Activated CD8-positive, alpha-beta T cell treated with anti-CD3 and anti-CD28 coated beads for 36 hours (primary cell): ENCODE measurements at places on chromosomes 2 and 18. TPM values are rescaled to one million over a fixed set of nuclear protein-coding genes. Genes with fewer than 3 reads are reported as not detected.

The RGPD4 gene
- 0.07 TPM for total RNA-seq

The EPC2 gene
- 20.0 TPM for total RNA-seq

GRCh38 chr2:200593905-200594304 is 8.1 kb downstream of the AOX1 start:
- no peak for DNase-seq

- DNase-seq, result no peak
These were observed 582.6 kb downstream of the NRXN1 start for GRCh38 chr2:50449306-50449705.

GRCh38 chr2:20168048-20168726 is 56.7 kb downstream of the SDC1 start:
- no peak for DNase-seq

The RAB17 gene
- total RNA-seq, result 0.69 TPM

The PCGF1 gene
- total RNA-seq, result 21.1 TPM

The MYO5B gene
- 0.09 TPM for total RNA-seq

DNA sequence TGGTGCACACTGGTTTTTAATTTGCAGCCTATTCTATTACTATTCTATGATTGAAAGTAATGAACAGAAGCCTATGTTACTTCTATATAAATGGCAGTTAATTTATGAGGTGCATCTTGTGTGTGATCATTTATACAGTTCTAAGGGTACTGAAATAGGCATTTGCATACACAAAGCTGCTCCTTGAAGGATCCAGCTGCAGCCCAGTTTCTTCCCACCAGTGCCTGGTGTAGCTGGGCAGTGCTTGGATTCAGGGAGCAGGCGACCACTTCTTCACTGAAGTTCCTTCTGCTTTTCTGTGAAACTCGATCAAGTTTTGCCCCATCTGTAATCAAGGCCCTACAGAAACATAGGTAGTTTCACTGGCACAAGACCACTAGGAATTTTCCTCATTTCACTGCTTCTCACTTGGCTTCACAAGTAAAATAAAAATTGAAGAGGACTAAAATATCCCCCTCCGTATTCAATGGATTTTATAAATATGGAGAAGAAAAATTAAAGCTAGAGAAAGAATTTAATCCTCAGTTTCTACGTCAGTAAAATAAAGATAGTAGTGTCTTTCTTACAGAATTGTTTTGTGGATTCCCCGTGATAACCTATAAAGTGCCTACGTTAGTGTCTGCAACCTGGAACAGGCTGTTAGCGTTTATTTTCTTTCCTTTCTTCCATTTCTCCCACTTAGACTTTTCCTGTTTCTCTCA is 1.7 kb upstream of the LPIN2 start:
- no peak for DNase-seq

The TEKT4 gene
- not detected for total RNA-seq

DNA sequence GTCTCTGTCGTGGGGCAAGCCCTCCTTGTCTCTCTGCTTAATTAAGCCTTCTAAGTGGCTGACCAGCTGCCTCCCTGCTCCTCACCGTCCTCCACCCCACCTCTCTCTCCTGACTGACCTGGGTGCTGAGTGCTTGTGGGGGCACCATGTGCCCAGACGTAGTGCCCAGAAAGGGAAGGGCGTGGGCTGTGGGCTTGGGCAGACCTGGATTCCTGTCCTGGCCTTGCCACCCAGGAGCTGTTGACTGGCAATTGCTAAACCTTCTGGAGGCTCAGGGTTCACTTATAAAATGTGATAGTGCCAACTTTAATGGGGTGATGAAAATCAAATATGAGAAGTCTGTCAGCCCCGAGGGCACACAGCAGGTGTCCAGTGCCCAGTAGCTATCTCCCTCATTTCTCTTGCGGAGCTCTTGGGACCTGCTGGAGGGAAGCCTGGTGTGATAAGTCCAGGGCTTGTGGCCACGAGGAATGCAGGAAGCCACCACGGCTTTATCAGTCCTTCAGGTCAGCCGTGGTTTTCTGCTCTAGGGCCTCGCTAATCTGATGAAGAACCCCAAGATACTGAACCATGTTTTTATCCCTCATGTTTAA is 22.0 kb upstream of the INHBB start:
- DNase-seq, result no peak

- no peak for DNase-seq
These were observed 73.5 kb downstream of the MYO1B start for GRCh38 chr2:191318729-191319078.

DNA sequence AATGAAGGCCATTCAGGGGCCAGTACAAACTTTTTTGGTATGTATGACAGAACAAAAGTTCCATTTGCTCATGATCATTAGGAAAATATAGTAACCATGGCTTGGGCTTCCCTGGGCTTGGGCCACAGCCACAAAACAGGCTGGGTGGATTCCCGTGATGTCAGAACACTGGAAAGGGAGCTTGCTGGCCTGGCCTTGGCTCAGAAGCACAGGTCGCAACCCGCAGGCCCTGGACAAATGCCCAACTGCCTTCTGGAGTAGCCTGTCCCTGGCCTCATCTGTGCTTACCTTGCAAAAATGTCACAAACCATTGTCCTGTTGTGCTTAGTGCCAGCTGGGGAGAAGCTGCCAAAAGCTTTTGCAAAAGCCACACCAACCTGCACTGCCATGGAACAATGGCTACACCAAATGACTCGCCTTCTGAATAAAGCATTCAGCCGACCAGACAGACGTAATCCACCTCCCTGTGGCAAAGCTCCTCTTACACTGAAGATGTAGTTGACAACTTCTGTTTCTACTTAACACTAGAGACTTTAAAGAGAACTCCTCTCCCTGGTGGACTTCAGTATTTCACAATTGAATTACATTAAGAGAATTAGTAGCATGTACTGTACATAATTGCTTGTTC is 125.5 kb downstream of the ANKRD44 start:
- no peak for DNase-seq

The FOXI3 gene
- not detected for total RNA-seq

DNA sequence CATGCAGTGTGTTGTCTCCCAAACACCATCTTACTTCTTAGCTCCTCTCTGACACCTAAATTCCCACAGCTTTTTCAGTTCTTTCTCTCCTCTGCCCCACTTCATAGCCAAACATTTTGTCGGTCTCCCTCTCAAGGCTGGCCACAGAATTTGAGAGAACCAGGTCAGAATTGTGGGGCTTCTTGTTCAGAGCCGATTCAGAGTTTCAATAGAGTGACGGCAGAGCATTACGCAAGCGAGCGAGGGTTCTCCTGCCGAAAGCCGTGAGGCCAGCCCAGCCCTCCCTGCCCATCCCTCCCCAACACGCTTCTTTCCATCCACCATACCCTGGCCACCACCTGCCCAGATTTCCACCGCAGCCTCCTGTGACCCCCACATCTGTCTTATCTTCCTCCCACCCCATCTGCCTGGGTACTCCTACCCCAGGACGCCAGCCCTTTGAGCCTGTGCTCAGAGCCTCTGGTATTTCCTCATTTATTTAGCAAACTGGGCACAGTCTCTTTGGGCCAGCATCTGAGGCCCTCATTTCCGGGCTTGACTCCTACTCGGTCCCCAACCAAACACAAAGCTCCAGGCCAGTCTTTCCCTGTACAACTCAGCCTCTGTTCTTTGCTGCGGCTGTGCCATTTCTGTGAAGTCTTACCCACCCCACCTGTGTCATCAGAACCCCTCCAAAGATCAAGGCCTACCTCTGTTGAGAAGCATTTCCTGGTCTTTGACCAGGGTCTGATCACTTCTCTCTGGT is 70.0 kb upstream of the MAP4K4 start:
- no peak for DNase-seq

The CYP26B1 gene
- total RNA-seq, result not detected

- no peak for DNase-seq
These were observed 36.0 kb downstream of the FARP2 start for GRCh38 chr2:241391892-241392665.
